ENCODE measurements at places on chromosomes 5 and 9.
A peak's percentile ranks its signal among the peaks of the same experiment; 100 is the strongest.

DNA sequence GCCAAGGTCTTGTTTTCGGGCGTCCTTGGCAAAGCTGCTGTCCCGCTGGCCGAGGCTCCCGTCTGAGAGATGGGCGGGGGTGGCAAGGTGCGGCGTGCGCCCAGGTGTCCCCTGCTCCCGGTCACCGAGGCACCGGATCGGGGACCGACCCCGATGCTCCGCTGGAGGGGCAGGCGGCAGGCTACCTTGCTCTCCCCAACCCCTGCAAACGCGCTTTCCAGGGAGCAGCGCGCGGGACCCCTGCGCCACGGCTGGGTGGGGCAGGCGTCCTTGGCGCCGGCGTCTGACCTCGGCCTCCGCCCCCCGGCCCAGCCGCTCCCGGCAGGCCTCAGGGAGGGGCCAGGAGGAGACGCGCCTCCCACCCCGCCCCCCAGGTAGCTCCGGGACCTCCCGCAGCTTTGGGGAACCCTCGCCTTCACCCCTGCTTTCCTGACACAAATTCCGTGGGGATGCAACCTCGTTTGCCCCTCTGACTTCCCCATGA, 551 bp downstream of the N4BP3 start:
- DNase-seq = peak; percentile 68

DNA sequence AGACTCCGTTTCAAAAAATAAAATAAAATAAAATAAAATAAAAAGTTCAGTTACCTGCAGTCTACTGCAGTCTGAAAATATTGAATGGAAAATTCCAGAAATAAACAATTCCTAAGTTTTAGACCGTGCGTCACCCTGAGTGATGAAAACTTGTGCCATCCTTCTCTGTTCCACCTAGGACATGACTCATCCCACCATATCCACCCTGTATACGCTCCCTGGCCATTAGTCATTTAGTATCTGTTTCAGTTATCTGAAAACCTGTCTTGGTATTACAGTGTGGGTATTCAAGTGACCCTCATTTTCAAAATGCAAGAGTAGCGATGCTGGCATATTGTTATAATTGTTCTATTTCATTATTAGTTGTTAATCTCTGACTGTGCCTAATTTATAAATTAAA, 51.8 kb upstream of the TEX48 start:
- DNase-seq = no peak

GRCh38 chr9:121371495-121372061, 1.5 kb upstream of the STOM start:
- DNase-seq = no peak

GRCh38 chr5:127290019-127290945, at the start of gene MEGF10:
MEGF10 (plus strand) TSS chr5:127290796; CDS start chr5:127331309, 40,513 bp downstream.
- peak; percentile 63 for DNase-seq

GRCh38 chr5:131256507-131256823, 7.4 kb upstream of the CDC42SE2 start:
- DNase-seq = no peak

GRCh38 chr5:150313921-150314716, 11.4 kb upstream of the ARSI start:
- DNase-seq = no peak

- no peak for DNase-seq
Observed at GRCh38 chr5:44454002-44454401, 64.8 kb upstream of the FGF10 start.

DNA sequence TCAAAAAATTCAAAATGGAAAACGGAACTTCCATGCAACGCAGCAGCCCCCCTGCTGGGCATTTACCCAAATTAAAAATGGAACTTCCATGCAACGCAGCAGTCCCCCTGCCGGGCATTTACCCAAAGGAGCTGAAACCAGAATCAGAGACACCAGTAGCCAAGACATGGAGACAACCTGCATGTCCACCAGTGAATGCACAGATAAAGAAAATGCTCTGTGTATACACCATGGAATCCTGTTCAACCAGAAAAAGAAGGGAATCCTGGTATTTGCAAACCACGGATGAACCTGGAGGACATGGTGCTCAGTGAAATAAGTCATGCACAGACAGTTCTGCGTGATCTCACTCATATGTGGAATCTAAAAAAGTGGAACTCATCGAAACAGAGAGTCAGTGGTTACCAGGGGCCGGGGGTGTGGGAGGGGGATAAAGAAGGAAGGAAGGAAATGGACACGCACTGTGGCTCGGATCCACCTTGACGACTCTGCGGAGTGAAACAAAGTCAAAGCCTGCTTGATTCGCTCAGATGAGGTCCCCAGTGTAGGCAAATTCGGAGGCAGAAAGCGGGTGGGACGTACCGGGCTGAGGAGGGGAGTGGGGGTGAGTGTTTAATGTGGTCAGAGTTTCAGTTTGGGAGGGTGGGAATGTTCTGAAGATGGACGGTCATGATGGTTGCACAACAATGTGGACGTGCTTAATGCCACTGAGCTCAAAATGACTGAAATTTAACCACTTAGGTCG, 40.2 kb upstream of the EXOC3 start:
- peak; percentile 49 for DNase-seq

GRCh38 chr5:157491471-157491995, 31.5 kb downstream of the NIPAL4 start:
- no peak for DNase-seq

- no peak for DNase-seq
Observed at GRCh38 chr5:117318528-117318927, 743.9 kb upstream of the SEMA6A start.

DNA sequence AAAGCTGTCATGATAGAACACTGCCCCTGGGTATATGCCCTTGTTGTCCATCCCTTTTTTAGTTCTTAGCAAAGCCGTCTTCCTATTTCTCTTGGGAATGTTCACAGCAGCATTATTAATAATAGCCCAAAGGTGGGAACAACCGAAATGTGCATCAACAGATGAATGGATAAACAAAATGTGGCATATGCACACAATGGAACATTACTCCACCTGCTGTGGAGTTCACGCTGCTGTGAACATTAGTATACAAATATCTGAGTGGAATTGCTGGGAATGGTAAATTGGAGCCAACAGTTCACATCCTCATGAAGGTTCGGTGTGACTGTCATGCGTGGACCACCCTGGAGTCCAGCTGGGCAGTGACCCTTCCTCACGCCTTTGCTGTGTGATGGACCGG, 36.5 kb upstream of the NUTM2G start:
- no peak for DNase-seq

- no peak for DNase-seq
Observed at GRCh38 chr5:157624144-157624543, 28.1 kb downstream of the SOX30 start.

DNA sequence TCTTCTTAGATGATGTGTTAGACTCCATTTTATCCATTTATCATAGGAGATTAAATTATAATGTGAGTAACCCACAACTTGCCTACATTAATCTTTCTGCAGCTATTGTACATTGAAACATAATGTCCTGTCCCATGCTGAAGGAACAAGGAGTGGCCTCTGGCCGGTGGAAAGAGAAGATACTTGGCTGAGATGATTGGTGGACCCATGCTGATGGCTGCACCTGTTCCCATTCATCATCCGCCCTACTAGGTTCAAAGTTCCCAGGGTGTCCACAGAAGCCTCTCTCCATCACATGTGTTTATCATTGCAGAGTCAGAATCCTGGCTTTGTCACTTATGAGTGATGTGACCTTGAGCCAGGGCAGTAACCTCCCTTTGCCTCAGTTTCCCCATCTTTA, 24.7 kb downstream of the FBXL7 start:
- no peak for DNase-seq

- DNase-seq = no peak
Observed at GRCh38 chr9:32525709-32526030, 326 bp downstream of the RIGI start.

GRCh38 chr9:14031810-14032209, 282.1 kb downstream of the NFIB start:
- DNase-seq = no peak

- DNase-seq = no peak
Observed at GRCh38 chr9:94882966-94883641, 156.6 kb downstream of the AOPEP start.

GRCh38 chr5:14370386-14370785, 211.2 kb upstream of the OTULINL start:
- no peak for DNase-seq

GRCh38 chr5:30894811-30895210, 298.7 kb upstream of the CDH6 start:
- DNase-seq = no peak

GRCh38 chr5:142287973-142288313, 36.9 kb downstream of the SPRY4 start:
- DNase-seq = no peak

- no peak for DNase-seq
Observed at GRCh38 chr5:88515881-88516819, 247.5 kb upstream of the TMEM161B start.

- no peak for DNase-seq
Observed at GRCh38 chr5:14226149-14226548, 83.0 kb downstream of the TRIO start.

GRCh38 chr5:30341466-30341865, 852.0 kb upstream of the CDH6 start:
- DNase-seq = no peak

DNA sequence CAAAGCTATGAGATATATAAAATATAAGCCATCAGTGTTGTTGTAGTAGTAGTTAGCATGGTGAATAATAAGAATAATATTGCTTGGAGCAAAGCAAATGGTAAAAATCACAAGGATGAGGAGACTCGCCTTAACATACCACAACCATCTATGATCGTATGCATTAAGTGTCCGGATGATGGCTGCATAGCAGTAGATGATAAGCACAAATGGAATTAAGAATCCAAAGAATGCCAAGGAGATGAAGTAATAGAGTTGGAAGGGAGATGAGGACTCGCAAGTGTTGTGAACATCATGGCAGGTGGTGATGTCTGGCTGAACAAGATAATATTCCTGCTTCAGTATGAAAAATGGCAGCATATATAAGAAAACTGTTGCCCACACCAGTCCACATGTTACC, 5.5 kb downstream of the F2RL2 start:
- no peak for DNase-seq

DNA sequence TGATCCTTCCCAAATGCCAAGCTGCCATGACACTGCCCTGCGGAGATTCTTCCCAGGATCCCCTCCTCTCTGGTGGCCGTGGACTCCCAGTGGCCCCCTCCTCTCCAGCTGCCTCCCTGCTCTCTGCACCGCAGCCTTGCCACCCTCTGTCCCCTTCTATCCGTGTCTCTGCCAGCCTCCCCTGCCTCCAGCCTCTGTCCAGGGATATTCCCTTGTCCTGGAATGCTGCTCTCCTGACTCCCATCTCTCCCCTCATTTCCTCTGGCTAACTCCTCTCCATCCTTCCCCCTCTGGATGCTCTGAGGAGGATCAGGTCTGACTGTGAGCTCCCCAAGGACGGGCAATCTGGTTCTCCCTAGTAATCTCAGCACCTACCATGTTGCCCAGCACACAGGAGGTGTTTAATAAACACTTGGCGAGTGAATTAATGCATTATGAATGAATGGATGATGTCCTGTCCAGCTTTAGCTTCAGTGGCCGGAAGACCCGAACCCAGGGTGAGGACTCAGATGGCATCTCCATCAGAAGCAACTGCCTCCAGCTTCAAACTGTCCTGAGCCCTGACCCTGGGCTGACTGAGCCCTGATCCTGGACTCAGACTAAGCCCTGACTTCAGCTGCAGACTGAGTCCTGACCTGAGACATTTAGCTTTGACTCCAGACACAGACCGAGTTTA, 7.5 kb upstream of the CRB2 start:
- DNase-seq = no peak

DNA sequence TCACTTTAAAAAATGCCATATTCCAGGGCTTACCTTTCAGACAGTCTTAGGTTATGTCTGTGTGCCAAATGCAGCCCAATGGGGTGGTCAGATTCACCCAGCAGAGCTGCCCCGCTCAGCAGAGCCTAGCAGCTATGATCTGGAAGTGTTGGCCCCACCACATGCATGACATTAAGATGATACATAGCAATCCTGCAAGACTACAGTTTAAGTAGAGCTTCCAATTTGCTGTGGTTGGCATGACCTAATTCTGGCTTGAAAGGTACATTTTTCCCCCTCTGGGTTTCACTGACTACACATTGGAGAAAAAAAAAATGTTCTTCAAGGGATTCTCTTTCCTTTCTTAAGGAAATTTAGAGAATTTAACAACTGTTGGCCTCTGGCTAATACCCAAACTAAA, 22.5 kb downstream of the MEF2C start:
- DNase-seq = no peak

- DNase-seq = no peak
Observed at GRCh38 chr5:73205305-73205704, 32.3 kb downstream of the TMEM174 start.

DNA sequence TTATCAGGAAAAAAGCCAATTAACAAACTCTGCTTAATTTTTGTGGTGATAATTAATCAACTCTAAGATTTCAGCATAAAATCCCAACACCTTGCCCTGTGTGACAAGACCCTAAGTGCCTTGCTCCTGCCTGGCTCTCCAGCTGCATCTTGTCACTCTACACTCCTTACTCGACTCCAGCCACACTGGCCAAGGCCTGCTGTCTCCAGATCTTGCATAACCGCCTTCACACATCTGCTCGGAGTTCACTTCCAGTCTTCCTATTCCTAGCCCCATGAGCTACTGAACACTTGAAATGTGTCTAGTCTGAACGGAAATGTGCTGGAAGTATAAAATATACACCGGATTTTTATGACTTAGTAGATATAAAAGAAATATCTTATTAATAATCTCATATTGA, 259.6 kb downstream of the EPB41L4A start:
- no peak for DNase-seq

DNA sequence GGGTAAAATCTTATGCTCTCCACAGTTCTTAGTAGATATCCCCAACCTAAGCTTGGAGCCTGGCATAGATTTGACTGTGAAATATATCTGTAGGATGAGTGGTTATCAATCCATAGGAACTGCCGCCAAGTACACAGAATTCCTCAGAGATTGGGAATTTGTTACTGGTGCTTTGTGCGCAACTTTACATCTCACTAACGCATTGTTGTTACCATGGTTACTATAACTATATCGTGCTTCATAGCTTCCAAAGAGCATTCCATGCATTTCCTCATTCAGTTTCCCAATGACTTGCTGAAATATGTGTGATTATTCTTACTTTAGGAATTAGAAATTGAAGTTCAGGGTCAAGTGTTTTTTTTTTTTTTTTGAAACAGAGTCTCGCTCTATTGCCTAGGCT, 9.5 kb upstream of the GGTA1 start:
- no peak for DNase-seq

DNA sequence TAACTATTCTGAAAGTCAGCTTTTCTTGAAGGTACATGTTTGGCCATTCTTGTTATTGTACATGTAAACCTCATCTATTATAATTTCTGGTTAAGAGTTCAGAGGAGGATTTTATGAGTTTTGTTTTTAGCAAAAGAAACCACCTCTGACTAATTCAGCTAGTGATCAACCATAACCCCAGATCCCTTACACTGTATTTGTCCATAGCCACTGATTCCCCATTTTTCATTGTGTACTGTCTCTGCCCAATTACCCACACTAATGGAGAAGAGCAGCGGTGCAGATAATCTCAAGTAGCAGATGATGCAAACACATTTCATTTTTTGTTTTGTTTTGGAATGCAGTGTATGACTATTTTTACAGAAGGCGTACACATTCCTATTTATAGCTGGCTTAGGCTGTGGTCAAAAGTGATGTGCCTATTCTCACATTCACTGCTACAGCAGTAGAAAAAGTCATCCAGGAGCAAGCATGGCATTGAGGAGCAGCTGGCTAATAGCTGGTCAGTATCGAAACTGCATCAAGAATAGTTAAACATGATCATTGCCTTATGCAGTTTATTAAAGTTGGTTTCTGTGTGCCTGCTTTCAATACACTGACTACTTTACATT, 988.3 kb downstream of the DTWD2 start:
- no peak for DNase-seq

GRCh38 chr5:109126481-109126880, 283.3 kb downstream of the PJA2 start:
- DNase-seq = no peak

All from activated CD8-positive, alpha-beta memory T cell treated with anti-CD3 and anti-CD28 coated beads, Interleukin-2, amount 50 U/mL, for 48 hours (primary cell).